Muscle of arm (tissue), 14 donors: ENCODE measurements at places on chromosomes 2 and 18. TPM values are rescaled to one million over a fixed set of nuclear protein-coding genes. Genes with fewer than 3 reads are reported as not detected.

The MAP2 gene
- polyA plus RNA-seq, result 11.3 TPM

The COLEC12 gene
- 46.2 TPM for polyA plus RNA-seq

DNA sequence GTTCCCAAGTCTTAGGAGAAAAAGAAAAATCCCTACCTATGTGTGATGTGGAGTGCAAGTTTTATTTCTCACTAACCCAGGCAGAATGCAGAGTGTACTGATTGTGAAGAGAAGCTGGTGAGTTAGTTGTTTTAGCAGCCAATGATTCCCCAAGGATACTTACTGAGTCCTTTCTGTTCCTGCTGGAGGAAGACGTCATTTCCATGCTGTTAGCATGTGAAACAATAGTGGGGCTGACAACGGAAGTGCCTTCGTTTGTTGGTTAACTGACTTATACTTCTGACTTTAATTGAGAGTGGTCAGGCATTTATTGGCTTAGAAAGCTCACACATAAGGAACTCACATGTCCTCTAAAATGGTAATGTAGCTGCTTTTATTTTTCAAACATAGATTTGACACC is 180.6 kb downstream of the MC4R start:
- no peak for DNase-seq

GRCh38 chr2:55581435-55581834 is 36.0 kb downstream of the PPP4R3B start:
- DNase-seq, result no peak

DNA sequence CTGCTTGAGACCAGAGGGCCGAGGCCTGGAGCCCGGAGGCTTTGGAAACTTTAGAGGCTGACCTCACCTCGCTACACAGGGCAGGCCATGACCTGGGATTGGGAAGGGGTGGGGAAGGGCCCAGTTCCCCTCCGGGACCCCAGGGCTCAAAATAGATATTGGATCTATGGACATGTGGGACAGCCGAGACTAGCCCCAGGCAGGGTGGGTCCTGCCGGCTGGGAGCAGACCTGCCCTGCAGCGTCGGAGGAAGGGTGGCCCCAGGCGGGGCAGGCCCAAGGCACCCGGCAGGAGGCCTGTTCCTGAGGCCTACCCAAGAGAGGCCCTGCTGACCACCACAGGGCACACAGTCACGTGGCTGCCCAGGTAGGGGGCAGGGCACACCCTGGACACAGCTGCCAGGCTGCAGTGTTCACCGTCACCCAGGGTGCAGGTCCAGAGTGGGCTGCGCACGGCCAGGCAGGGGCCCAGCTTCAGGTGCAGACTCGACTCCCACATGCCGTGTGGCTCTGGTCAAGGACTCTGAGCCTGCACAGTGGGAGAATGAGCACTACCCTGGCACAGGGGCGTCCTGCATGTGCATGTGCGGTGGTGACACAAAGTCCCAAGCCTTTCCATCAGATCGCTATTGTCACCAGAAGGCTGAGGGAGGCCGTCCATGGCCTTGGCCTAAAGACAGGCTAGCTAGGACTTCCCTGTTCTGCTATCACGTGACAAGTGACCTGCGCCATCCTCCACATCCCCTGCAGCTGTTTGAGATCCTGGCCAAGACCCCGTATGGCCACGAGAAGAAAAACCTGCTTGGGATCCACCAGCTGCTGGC is 13.2 kb downstream of the ANO7 start:
- DNase-seq, result no peak

DNA sequence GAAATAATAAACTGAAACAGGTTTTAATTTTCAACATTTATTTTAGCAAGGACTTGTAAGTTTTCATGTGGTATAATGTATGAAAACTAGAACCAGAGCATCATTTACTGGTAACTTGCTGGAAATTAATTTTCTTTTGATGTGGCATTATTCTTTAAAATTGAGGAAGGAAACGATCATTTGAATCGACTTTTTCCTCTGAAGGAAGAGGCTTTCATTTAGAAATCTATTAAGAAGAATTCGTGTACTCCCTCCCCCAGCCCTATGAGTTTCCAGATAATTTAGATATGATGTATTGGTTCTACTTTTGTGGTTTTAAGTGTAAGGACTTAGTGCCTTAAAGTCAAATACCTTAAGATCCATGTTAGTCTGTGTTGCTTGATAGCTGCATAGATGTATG is 2.5 kb downstream of the BABAM2 start:
- DNase-seq, result no peak

- DNase-seq, result no peak
Measured at GRCh38 chr2:112864072-112864471, 27.5 kb upstream of the IL1B start.

The FAM124B gene
- 4.3 TPM for polyA plus RNA-seq

- DNase-seq, result no peak
Measured at GRCh38 chr2:230915319-230915718, 9.7 kb downstream of the GPR55 start.

GRCh38 chr2:227657199-227657845 is 9.3 kb upstream of the SCYGR5 start:
- no peak for DNase-seq

- no peak for DNase-seq
Measured at GRCh38 chr18:49563130-49563540, 1.3 kb downstream of the LIPG start.

The DES gene
- polyA plus RNA-seq, result 3,728 TPM

DNA sequence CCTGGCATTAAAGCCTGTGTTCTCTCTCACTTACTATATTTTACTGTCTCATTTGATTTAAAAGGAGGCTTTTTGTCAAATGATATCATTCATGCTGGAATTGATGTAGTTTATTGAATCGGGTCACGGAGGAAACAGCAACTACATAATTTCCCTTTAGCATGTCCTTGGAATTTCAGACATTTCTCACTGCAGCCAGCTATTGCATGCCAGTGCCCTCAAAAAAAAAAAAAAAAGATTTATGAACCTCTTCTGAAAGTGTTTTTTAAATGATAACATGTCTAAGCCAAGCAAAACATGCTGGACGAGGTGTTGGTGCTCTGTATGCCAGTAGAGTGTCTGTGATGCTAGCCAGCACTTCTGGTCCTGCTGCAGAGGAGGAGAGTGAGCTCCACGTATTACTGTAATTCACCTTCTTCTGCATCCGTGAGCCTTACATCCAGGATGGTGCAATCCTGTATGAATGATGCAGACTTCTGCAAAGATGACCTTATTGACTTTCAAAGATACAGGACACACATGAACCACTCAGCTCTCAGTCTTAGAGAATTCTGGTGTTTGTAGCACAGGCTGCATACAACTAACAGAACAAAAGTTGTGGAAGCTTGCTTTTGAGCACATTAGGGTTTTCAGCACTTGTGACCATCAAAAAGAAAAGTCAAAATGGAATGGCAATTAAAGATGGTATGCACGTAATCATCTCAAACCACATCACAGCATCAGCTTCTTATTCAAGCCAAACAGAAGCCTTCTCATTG is 31.1 kb downstream of the UGP2 start:
- no peak for DNase-seq

The HOXD1 gene
- 1.5 TPM for polyA plus RNA-seq

GRCh38 chr2:109526442-109526970 is 87.3 kb downstream of the SEPTIN10 start:
- DNase-seq, result no peak

- no peak for DNase-seq
Measured at GRCh38 chr2:56099963-56100362, 83.8 kb upstream of the CCDC85A start.

GRCh38 chr18:46536215-46536874 is 120.7 kb downstream of the LOXHD1 start:
- DNase-seq, result no peak

GRCh38 chr2:223494496-223494895 is 107.7 kb downstream of the SCG2 start:
- no peak for DNase-seq

The KRCC1 gene
- polyA plus RNA-seq, result 47.6 TPM

The KCNG2 gene
- polyA plus RNA-seq, result 0.18 TPM

- no peak for DNase-seq
Measured at GRCh38 chr2:232562515-232563151, 12.1 kb downstream of the EIF4E2 start.

The ALK gene
- 1.6 TPM for polyA plus RNA-seq

The UGT1A5 gene
- not detected for polyA plus RNA-seq

The MERTK gene
- polyA plus RNA-seq, result 3.4 TPM

The ALLC gene
- polyA plus RNA-seq, result 0.25 TPM

- DNase-seq, result no peak
Measured at GRCh38 chr18:77853859-77854258, 604.2 kb downstream of the GALR1 start.

DNA sequence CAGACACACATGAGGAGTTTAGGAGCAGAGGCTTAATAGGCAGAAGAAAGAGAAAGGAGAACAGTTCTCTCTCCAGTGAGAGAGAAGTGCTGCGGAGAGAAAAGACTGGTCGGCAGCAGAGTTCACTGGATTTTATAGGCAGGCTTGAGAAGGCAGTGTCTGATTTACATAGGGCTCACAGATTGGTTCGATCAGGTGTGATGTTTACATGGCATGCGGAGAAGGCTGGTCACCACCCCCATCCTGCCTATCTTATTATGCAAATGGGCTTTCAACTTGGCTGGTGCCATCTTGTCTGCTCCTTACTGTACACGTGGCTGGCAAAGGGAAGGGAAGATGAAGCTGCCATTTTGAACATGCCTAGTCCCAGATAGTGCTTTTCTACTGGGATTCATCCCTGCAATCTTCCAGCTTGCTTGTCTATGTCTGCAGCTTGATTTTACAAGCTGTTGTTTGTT is 113.4 kb downstream of the AP1S3 start:
- DNase-seq, result no peak

The DNAH6 gene
- polyA plus RNA-seq, result 0.19 TPM

GRCh38 chr18:60247103-60247502 is 125.5 kb downstream of the MC4R start:
- DNase-seq, result no peak

The PCARE gene
- polyA plus RNA-seq, result not detected

GRCh38 chr2:173126819-173127218 is 51.2 kb downstream of the MAP3K20 start:
- no peak for DNase-seq

DNA sequence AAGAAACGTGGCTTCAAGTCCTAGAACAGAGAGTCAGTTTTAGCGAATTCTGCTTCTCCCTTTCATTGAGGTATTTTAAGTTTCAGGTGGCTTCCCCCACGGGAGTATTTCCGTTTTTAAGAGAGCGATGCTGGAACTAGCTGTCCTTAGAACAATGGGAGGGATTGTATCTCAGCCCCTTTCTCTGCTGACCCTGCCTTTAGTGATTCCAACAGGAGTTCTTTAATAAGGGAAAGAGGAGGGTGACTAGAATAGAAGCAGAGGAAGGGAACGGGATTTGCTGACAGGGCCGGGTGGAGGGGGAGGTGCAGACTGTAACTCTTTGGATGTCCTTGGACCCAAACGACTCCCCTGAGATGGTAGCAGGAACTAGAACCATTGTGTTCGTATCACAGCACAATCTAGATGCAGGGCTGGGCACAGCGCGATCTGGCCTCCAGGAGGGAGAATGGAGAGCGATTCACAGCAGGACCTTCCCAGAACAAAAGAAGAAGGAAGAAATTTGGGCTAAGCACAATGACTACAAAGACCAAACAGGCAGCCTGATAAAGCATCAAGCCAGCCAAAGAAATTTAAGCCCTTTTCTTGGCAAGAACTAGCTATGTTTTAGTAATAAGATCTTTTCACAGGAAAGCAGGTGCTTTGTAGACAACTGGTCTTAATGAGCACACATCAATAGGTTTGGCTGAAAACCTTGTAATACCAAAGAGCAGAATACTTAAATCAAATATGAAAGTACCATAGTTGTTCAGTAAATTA is 15.8 kb upstream of the RTTN start:
- no peak for DNase-seq

The AGFG1 gene
- 50.2 TPM for polyA plus RNA-seq

- DNase-seq, result no peak
Measured at GRCh38 chr2:3754795-3755194, 51.4 kb downstream of the DCDC2C start.

DNA sequence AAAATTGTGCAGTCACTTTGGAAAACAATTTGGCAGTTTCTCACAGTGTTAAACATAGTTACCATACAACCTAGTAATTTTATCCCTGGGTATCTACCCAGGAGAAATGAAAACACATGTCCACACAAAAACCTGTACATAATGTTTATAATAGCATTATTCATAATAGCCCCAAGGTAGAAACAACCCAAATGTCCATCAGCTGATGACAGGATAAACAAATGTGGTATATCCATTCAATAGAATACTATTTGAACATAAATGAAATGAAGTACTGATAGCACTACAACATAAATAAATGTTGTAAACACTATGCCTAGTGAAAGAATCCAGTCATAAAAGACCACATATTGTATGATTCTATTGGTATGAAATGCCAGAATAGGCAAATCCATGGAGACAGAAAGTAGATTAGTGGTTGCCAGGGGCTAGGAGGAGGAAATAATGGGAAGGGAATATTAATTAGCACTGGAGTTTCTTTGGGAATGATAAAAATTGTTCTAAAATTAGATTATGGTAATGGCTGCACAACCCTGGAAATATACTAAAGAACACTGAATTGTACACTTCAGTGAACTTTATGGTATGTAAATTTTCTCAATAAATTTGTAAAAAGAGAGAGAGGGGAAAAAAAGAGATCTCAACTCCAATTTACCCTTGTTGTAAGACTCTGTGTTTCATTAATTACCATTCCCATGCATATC is 20.8 kb upstream of the VIT start:
- DNase-seq, result no peak

The EMILIN1 gene
- polyA plus RNA-seq, result not detected

DNA sequence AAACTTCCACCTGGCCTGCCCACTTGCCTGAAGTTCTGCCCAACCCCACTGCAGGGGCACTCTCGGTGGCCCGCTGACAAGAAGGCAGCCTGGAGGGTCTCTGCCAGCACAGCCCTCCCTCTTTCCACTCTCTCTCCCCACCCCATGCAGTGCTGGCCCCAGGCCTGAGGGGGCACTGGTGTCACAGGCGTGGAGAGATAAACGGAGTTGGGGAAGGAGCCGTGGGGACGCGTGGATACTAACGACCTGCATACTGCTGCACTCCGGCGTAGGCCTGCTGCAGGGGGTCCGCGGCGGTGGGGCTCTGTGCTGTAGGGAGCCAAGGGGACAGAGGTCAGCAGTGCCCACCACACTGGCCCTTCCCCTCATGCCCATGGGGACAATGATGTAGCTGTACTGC is 299.3 kb downstream of the CELF4 start:
- no peak for DNase-seq

- DNase-seq, result no peak
Measured at GRCh38 chr18:7002107-7002506, 115.5 kb downstream of the LAMA1 start.

The RGPD3 gene
- 0.30 TPM for polyA plus RNA-seq

DNA sequence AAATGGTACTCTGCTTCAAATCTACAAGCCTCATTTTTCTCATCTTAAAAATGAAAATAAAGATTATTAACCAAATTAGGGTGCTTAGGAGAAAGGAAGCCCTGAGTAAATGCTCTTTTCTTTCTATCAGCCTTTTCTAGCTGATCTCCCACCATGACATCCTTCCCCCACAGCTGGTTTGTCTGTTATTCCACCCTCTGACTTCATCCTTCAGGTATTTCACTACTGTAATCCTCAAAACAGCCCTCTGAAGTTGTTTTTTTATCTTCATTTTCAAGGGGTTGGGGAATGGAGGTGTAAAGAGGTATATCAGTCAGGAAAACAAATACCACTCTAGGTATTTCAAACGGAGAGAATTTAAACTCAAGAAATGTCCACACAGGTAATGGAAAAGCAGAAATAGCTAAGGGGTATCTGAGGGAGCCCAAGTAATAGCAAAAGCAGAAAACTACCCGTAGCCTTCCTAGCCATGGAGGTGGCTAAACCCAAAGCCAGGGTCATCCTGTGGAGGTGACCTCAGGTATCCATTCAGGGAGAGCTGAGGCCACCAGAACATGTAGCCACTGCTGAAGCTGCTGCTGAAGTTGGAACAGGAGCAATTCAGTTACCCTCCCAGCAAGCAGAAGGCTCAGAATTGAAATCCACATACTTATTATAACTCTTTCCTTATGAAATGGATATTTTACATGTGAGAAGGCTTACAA is 990.9 kb upstream of the ACVR2A start:
- no peak for DNase-seq
